ENCODE measurements at places on chromosomes 3 and 15.
A peak's percentile ranks its signal among the peaks of the same experiment; 100 is the strongest.

- no peak for DNase-seq
Observed at GRCh38 chr15:62118520-62119226, 46.4 kb downstream of the C2CD4B start.

DNA sequence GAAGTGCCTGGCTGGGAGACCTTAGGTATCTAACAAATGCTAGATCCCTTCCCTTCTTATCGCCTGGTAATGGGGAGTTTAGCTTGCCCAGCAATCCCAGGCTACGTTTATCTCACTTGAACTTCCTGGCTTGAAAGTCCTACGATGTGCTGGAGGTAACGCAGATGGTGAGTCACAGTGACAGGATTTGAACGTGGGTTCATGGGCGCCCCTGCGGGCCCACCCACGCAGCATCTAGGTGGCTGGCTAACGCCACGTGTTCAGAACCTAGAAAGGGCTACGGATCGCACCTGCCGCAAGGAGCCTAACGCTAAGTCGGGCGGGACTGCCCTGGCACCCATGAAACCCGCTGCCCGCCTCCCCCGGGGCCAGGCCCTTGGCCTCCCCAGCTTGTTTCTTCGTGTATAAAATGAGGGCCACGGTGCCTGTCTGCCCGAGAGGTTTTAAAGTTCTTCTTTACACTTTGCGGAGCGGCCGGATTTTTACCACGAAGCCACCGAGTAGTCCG, 600 bp upstream of the USP3 start:
- peak; percentile 85 for DNase-seq

GRCh38 chr15:31300208-31300661, 26.4 kb upstream of the KLF13 start:
- no peak for DNase-seq

GRCh38 chr3:30384546-30385072, 221.8 kb upstream of the TGFBR2 start:
- no peak for DNase-seq

- DNase-seq, result no peak
Observed at GRCh38 chr3:38984731-38985130, 67.0 kb downstream of the SCN11A start.

DNA sequence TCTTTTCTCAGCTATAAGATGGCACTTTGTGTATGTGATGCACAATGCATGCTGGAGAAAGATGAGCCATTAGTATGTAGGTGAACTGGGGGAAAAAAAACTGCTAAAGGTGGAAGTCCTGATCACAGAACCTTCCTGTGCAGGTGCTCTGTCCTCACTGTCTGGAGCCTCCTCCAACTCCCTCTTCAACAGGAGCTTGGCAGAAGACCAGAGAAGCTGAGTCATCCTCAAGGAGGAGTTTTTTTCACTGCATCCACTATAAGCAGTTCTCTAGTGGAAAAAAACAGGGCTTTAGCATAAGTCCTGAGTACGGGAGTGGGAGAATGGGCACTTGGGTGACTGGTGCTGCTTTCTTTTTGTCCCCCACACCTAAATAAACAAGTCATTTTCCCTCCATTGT, 168.4 kb upstream of the CADPS start:
- DNase-seq, result no peak

DNA sequence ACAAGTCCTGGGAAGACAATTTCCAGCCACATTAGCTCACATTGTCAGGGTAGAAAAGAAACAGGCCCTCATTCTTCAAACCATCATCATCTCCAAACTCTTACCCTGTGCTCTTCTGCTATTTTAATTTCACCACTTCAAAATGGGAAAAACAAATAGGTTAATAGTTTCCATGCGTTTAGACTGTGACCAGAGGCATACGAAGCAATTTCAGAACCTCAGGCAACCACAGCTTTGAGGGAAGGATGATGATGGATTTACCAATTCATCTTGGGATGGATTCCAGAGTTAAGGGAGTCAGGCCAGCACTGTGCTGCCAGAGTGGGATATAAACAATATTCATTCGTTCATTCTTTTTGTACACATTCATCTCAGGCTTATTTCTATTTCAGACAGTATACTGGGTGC, 307.8 kb upstream of the TPRG1 start:
- no peak for DNase-seq

DNA sequence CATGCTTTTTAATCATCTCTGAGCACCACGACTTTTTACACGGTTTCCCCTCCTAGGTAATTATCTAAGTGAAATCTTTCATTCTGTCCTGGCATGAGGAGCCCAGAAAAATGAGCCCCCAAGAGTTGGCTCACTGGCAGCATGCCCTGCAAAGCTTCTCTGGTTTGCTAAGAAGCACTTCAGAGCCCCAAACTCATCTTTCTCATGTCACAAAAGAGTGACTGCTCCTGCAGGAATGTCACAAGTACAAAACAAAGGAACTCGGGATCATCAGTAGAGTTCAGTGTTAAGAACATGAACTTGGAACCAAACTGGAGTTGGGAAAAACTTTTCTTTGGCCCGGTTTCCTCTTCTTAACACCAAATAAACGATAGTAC, 123.9 kb downstream of the FOXB1 start:
- DNase-seq, result no peak

- DNase-seq, result no peak
Observed at GRCh38 chr15:67775250-67775649, 50.1 kb upstream of the SKOR1 start.

All from T-helper 22 cell (primary cell).